RWPE2 (cell line): ENCODE measurements at places on chromosomes 11 and 22.

DNA sequence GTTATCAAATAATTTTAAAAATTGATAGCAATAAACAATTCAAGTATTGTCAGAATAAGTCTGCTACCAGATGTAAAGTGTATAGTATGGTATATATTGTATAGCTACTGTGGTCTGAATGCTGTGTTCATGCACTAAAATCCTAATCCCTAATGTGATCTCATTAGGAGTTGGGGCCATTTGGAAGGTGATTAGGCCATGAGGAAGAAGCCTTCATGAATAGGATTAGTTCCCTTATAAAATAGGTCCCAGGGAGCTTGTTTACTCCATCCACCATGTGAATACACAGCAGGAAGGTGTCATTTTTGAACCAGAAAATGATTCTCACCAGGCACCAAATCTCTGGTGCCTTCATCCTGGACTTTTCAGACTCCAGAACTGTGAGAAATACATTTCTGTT is 363.0 kb upstream of the CNTN5 start:
- H3K4me3 ChIP-seq, result no peak overlapping the region
- no peak overlapping the region for H3K27ac ChIP-seq
- no peaks in the 10 kb centered on the region for H3K36me3 ChIP-seq
- no peaks in the 10 kb centered on the region for H3K27me3 ChIP-seq

GRCh38 chr11:27354359-27354965 is 8.6 kb downstream of the CCDC34 start:
- no peaks in the 10 kb centered on the region for H3K27me3 ChIP-seq
- no peak overlapping the region for H3K27ac ChIP-seq
- DNase-seq, result no peak
- H3K4me1 ChIP-seq, result no peaks in the 10 kb centered on the region

DNA sequence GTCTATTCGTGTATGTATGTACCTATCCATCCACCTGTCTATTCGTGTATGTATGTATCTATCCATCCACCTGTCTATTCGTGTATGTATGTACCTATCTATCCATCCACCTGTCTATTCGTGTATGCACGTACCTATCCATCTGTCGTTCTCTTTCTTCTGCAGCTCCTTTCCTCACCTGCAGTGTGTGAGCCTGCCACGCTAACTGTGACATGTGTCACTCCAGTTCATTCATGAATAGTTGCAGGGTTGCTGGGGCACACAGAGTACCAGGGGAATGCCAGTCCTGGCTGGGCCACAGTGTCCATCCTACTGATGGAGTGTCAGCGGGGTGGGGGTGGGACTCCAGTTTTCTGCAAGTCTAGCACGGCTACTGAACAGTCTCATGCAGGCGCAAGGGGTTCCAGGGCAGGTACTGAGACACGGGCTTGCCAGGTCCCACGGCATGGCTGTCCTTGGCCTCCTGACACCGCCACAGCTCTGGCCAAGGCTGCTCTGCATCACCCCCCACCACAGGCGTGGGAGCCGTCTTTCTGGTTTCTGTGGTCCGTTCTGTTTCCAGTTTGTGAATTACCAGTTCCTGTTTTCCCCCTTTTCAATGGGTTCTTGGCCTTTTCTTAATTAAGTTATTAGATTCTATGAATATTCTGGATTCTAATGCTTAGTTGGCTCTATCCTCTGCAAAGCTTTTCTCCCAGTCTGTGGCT is 88.8 kb upstream of the CLDN5 start:
- H3K36me3 ChIP-seq, result no peaks in the 10 kb centered on the region
- no peak overlapping the region for H3K27ac ChIP-seq
- H3K4me1 ChIP-seq, result no peaks in the 10 kb centered on the region
- no peaks in the 10 kb centered on the region for H3K27me3 ChIP-seq

GRCh38 chr11:64260147-64260708 is 8.9 kb downstream of the PLCB3 start:
- H3K27ac ChIP-seq, result no peak overlapping the region
- H3K27me3 ChIP-seq, result no peaks in the 10 kb centered on the region
- peaks cover 8% of the 10 kb centered on the region for H3K4me1 ChIP-seq
- peaks cover 80% of the 10 kb centered on the region for H3K36me3 ChIP-seq
- DNase-seq, result no peak
- H3K4me3 ChIP-seq, result no peak overlapping the region

- no peaks in the 10 kb centered on the region for H3K36me3 ChIP-seq
- H3K4me3 ChIP-seq, result no peak overlapping the region
- H3K27ac ChIP-seq, result no peak overlapping the region
- DNase-seq, result no peak
- peaks cover 4% of the 10 kb centered on the region for H3K4me1 ChIP-seq
- H3K27me3 ChIP-seq, result no peaks in the 10 kb centered on the region
Measured at GRCh38 chr22:26646158-26646557, 11.2 kb upstream of the MIAT start.

GRCh38 chr11:130514316-130514715 is 65.9 kb downstream of the ADAMTS15 start:
- DNase-seq, result no peak
- no peaks in the 10 kb centered on the region for H3K27me3 ChIP-seq
- H3K4me1 ChIP-seq, result no peaks in the 10 kb centered on the region
- no peak overlapping the region for H3K27ac ChIP-seq

GRCh38 chr11:19499999-19500398 is 212.6 kb upstream of the NAV2 start:
- no peak for DNase-seq
- H3K27ac ChIP-seq, result no peak overlapping the region
- H3K27me3 ChIP-seq, result no peaks in the 10 kb centered on the region

DNA sequence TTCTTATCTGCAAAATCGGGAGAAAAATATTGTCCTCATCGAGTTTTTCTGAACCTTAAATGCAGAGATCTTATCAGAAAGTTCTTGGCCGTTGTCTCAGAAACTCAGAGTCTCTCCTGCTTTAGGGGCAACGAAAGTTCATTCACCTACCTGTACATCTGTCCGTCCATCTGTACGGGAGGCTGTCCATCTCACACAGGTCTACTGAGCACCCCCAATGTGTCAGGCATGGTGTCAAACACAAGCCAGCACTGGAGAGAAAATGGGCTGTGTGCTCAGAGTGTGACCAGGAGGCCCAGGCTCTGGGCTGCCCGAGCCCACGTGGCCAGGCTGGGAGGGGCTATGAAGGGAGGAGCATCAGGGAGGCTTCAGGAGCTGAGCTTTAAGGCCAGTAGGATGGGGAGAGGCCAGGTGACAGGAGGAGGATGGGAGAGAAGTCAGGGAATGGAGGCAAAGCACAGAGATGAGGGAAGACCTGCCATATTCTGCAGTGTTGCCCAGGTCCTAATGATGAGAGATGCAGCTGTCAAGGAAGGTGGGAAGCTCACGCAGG is 62.4 kb upstream of the MYEOV start:
- no peaks in the 10 kb centered on the region for H3K27me3 ChIP-seq
- no peak overlapping the region for H3K27ac ChIP-seq
- H3K4me1 ChIP-seq, result no peaks in the 10 kb centered on the region

GRCh38 chr11:12642806-12643428 is 31.3 kb upstream of the TEAD1 start:
- H3K27me3 ChIP-seq, result no peaks in the 10 kb centered on the region
- H3K4me1 ChIP-seq, result no peaks in the 10 kb centered on the region
- H3K36me3 ChIP-seq, result no peaks in the 10 kb centered on the region

GRCh38 chr11:104609311-104610085 is 288.8 kb downstream of the CASP12 start:
- H3K4me3 ChIP-seq, result no peak overlapping the region
- H3K36me3 ChIP-seq, result no peaks in the 10 kb centered on the region
- no peaks in the 10 kb centered on the region for H3K27me3 ChIP-seq

- H3K27me3 ChIP-seq, result no peaks in the 10 kb centered on the region
- H3K27ac ChIP-seq, result peak overlapping the region; percentile 24
- H3K4me1 ChIP-seq, result peaks cover 16% of the 10 kb centered on the region
Measured at GRCh38 chr11:85948884-85949283, 93.7 kb downstream of the CCDC83 start.

- H3K4me1 ChIP-seq, result peaks cover 9% of the 10 kb centered on the region
- no peaks in the 10 kb centered on the region for H3K36me3 ChIP-seq
- no peak overlapping the region for H3K4me3 ChIP-seq
- no peak overlapping the region for H3K27ac ChIP-seq
- DNase-seq, result no peak
- H3K27me3 ChIP-seq, result no peaks in the 10 kb centered on the region
Measured at GRCh38 chr11:73203790-73204189, 14.3 kb upstream of the P2RY2 start.

GRCh38 chr22:48499456-48500425 is 1327.9 kb downstream of the BRD1 start:
- no peaks in the 10 kb centered on the region for H3K4me1 ChIP-seq
- no peaks in the 10 kb centered on the region for H3K27me3 ChIP-seq
- no peak for DNase-seq
- H3K4me3 ChIP-seq, result no peak overlapping the region
- no peak overlapping the region for H3K27ac ChIP-seq

DNA sequence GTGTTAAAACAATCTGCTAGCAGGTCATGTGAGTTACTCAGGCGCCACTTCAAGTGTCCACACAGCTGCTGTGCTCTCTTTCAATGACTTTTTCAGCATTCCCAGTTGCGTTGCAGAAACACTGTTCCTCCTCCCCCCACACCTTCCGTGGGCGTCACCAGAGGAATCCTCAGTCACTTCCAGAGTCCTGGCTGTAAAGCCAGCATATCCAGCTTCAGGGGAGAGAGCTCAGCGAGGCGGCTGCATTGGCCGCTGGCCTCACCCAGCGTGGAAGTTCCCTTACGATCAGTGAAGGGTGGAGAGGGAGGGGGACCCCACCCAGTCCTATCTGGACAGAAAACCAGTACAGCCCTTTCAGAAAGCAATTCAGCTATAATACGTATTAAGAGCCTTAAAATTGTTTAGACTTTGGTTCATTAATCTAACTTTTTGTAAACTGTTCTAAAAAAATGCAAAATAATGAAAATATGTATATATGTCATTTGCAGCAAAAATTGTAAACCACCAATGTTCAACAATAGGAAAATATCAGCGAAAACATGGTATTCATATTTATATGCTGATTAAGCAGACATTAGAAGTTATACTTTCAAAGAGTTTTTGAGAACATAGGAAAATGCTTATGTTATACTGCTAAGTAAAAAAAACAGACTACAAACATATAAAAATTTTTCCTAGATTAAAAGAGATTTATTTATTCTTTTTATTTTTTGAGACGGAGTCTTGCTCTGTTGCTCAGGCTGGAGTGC is 2.8 kb upstream of the ANO9 start:
- no peak overlapping the region for H3K4me3 ChIP-seq
- DNase-seq, result no peak
- H3K4me1 ChIP-seq, result peaks cover 5% of the 10 kb centered on the region
- no peaks in the 10 kb centered on the region for H3K27me3 ChIP-seq

DNA sequence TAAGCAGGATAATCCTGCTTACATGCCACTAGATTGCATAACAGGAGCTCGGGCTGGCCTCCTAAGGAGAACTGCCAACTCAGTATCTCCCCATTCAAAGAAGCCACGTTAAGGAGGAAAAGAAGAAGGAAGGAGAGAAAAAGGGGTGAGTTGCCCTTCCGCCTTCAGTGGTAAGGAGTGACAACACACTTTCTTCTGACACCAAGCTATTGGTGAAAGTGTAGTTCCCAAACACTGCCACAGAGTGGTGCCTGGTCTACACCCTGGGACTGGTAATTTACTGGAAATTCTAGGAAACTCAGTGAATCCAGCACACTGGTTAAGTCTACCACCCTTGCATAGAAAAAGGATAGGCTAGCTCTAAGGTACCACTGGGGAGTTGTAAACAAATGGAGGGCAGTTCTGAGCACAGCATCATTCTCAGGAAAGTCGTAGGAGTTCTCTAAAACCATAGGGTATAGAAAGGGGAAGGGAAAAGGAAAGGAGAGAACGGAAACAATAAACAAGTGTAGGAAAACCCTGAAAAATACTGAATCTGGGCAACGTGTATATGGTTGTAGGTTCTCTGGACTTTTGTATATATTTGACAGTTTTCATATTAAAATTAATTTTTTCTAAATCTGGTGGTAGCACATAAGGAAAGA is 58.2 kb downstream of the RRAS2 start:
- no peaks in the 10 kb centered on the region for H3K27me3 ChIP-seq
- H3K36me3 ChIP-seq, result no peaks in the 10 kb centered on the region
- H3K27ac ChIP-seq, result no peak overlapping the region
- no peak overlapping the region for H3K4me3 ChIP-seq
- H3K4me1 ChIP-seq, result no peaks in the 10 kb centered on the region
- no peak for DNase-seq

- H3K36me3 ChIP-seq, result peaks cover 39% of the 10 kb centered on the region
- no peaks in the 10 kb centered on the region for H3K4me1 ChIP-seq
- no peak overlapping the region for H3K4me3 ChIP-seq
Measured at GRCh38 chr22:21591695-21592094, 24.2 kb downstream of the UBE2L3 start.

- no peaks in the 10 kb centered on the region for H3K4me1 ChIP-seq
- no peak overlapping the region for H3K27ac ChIP-seq
- no peak overlapping the region for H3K4me3 ChIP-seq
- DNase-seq, result no peak
- H3K36me3 ChIP-seq, result no peaks in the 10 kb centered on the region
- no peaks in the 10 kb centered on the region for H3K27me3 ChIP-seq
Measured at GRCh38 chr11:22957786-22958185, 97.5 kb upstream of the CCDC179 start.

DNA sequence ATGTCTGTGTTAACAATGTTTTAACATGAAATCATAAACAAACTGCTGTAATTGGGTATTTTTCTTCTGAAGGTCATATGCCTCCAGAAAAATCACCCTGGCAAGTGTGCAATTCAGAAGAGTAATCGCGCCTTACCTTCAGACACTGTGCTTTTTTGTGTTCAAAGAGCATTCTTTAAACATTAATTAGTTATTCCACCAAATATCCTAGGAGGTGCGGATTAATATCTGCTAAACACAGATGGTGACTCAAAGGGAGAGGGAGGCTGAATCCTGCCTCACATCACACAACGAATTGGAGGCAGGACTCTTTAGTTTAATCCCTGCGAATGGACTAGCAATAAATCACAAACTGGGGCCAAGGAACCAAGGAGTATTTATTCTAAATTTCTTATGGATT is 213.0 kb downstream of the NTM start:
- H3K36me3 ChIP-seq, result no peaks in the 10 kb centered on the region
- no peak overlapping the region for H3K27ac ChIP-seq
- H3K4me1 ChIP-seq, result no peaks in the 10 kb centered on the region
- DNase-seq, result no peak
- peaks cover 40% of the 10 kb centered on the region for H3K27me3 ChIP-seq

- H3K27ac ChIP-seq, result no peak overlapping the region
- H3K4me3 ChIP-seq, result no peak overlapping the region
- H3K27me3 ChIP-seq, result no peaks in the 10 kb centered on the region
- H3K36me3 ChIP-seq, result no peaks in the 10 kb centered on the region
- H3K4me1 ChIP-seq, result no peaks in the 10 kb centered on the region
- no peak for DNase-seq
Measured at GRCh38 chr22:46879083-46879482, 116.6 kb downstream of the TBC1D22A start.
